ENCODE measurements at places on chromosomes 13 and 19. TPM values are rescaled to one million over a fixed set of nuclear protein-coding genes. Genes with fewer than 3 reads are reported as not detected.

GRCh38 chr19:3708207-3708931, at the start of gene TJP3:
TSS of gene TJP3 (plus strand) at chr19:3708384. CDS start at chr19:3728433, 20,049 bp downstream.
- DNase-seq = peak; percentile 22

GRCh38 chr19:11437955-11438354, 2.5 kb downstream of the PRKCSH start:
- no peak for DNase-seq

CBY2 gene
- not detected for polyA plus RNA-seq

GRCh38 chr13:90270226-90270625, 1077.3 kb upstream of the MIR17HG start:
- DNase-seq = no peak

SERTAD1 gene
- 6.2 TPM for polyA plus RNA-seq

DNA sequence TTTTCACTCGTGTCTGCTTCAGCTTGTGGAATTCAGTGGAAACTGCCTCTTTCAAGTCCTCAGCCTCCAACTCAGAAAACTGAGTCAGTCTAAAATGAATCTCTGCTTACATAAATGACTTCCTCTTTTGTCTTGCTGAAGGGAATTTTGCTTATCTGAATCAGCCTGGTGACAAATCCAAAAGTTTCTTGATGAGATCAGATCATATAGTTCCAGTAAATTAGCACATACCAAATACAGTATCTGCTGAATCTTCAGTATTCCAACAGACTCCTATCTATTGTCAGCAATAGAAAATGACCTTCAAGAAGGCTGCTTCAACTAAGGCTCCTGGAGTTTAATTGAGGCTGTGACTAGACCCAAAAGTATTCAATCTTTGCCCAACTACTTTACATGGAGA, 290.0 kb downstream of the MZT1 start:
- DNase-seq = no peak

ZNF541 gene
- polyA plus RNA-seq = 0.13 TPM

DNA sequence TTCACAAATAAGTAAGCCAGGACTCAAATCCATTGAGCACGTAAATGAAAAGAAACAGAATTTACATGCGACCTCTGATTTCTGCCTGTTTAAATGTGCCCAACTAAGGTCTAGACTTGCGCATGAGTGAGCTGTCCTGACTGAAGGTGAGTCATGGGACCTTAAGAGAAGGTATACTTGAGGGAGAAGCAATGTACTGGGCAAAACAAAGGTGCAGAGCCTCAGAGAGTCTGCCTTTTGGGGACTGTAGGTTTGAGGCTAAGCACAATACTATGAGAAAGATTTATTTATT, 45.8 kb downstream of the UFM1 start:
- DNase-seq = no peak

- DNase-seq = no peak
Measured at GRCh38 chr13:39892721-39893685, 237.5 kb downstream of the COG6 start.

DNA sequence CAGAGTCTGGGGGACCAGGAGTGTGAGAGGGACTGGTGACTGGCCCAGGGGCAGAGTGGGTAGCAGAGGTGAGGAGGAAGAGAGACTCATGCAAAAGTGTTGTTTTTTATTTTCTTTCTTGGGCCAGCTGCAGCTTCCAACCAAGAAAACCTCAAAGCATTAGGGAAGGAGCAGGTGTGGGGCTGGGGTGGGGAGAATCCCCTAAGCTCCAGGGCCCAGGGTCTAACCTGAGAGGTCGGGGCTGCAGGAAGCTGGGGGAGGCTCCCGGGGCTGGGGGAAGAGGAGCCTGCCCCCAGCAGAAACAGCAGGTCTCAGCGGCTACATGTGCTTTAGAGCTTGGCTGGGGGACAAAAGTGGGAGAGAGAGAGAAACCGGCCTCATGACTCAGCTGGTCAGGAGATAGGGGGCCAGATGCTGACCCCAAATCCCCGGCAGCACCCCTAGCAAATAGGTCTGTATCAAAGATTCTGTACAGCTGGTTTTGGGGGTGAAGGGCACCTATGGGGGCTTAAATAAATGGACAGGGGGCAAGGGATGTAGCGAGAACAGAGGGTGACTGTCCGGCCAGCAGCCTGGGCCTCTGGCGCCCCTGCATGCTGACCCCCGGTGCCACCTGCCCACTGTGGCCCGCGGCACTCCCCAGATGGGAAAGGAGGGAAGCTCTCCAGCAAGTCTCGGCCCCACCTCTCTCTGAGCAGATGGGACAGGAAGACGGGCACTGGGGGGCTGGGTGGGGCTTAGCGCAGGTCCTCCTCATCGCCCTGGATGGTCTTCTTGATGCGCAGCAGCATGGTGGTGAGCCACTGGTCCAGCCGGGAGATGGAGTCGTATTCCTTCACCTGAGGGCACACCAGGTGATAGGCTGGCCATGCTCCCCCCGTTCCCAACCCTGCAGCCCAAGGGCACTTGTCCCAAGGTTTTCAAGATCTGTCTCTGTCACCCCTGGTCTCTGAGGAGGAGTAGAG, 3.8 kb upstream of the KPTN start:
- no peak for DNase-seq

DNA sequence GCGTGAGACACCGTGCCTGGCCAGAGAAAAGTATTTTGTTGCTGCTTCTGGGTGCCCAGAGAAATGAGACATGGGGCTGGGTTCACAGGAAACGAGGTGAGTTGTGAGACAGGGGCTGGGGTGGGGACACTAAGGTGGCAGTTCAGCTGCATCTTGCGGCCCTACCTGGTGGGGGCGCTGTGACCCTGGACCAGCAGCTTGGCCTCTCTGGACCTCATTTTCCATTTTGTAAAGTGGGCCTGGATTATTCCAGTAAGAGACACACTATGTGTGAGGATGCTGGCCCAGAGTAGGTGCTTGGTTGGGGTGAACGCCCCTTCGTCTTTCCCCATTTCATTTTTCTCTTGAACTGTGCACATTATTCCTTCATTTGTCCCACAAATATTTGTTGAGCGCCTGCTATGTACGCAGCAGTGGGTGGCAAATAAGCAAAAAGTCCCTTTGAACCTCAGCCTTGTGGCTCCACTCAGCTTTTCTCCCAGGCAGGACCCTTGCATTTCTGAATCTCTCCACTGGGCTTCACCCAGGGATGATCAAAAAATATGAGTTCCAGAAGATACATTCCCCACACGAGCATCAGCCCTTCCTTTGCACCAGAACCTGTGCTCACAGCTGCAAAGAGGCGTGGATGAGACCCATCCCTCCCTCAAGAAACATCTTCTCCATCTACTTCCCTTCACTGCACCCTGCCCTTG, 26.6 kb upstream of the OR10H1 start:
- DNase-seq = no peak

DIS3 gene
- 32.8 TPM for polyA plus RNA-seq

Measured in left lung (tissue), 14 donors.